T-helper 17 cell (primary cell): ENCODE measurements at places on chromosomes 11 and 22. TPM values are rescaled to one million over a fixed set of nuclear protein-coding genes. Genes with fewer than 3 reads are reported as not detected.

GRCh38 chr11:103970701-103971249, 65.7 kb upstream of the DDI1 start:
- no peak for DNase-seq

The TRIM49B gene
- not detected for total RNA-seq

GRCh38 chr22:50530877-50531545, 1.2 kb upstream of the TYMP start:
- peak; percentile 61 for DNase-seq

GRCh38 chr22:30668386-30668710, 673 bp upstream of the DUSP18 start:
- DNase-seq = no peak

DNA sequence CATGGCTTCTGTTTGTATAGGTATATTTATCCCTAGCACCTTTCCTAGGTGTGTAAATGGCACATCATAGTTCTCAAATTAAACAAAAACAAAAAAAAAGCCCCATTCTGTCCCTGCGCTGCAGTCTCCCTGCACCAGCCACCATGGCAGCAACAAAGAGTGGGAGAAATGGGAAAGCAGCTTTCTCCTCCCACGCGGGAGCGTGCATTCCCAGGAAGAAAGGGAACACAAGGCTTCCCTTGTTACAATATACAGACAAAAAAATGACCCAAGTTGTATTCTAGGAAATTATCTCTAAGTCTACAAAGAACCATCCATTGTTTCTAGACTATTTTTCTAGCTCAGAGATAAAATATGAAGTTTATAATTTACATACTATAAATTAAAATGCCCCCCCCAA, 16.1 kb upstream of the TMPRSS5 start:
- DNase-seq = no peak

The OSBPL5 gene
- total RNA-seq = 8.1 TPM

DNA sequence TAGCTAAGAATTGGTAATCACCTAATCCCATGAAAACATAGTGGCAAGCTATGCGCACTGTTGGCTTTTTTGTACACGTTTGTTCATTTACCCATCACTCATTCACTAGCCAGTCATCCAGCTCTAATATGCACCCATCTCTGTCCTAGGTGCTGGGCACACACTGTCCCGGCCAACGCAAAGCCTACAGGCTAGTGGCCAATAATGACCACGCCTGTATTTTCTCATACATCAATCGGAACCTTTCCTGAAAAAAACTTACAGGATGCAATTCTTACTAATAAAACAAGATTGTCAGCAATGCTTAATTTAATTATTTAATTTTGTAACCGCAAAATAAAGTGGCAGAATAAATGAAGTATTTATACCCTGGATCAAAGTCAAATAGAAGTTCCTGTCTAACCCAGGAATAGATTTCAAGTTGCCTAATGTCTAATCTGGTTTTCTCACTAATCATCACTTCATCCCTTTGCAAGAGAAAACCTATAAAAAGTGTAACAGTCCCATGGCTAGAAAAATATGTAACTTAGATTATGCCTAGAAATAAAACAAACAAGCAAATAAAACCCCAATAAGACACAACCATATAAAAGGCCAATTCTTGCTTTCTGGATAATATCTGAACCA, 143.3 kb upstream of the BLID start:
- DNase-seq = no peak

The KCNJ1 gene
- total RNA-seq = 0.22 TPM

- DNase-seq = no peak
Measured at GRCh38 chr11:8102965-8103364, 22.0 kb downstream of the TUB start.

GRCh38 chr22:22745225-22746060, 101.0 kb downstream of the GGTLC2 start:
- no peak for DNase-seq

- no peak for DNase-seq
Measured at GRCh38 chr11:40281052-40281580, 1178.3 kb downstream of the LRRC4C start.

- no peak for DNase-seq
Measured at GRCh38 chr11:65502274-65502554, 3.4 kb downstream of the MALAT1 start.

DNA sequence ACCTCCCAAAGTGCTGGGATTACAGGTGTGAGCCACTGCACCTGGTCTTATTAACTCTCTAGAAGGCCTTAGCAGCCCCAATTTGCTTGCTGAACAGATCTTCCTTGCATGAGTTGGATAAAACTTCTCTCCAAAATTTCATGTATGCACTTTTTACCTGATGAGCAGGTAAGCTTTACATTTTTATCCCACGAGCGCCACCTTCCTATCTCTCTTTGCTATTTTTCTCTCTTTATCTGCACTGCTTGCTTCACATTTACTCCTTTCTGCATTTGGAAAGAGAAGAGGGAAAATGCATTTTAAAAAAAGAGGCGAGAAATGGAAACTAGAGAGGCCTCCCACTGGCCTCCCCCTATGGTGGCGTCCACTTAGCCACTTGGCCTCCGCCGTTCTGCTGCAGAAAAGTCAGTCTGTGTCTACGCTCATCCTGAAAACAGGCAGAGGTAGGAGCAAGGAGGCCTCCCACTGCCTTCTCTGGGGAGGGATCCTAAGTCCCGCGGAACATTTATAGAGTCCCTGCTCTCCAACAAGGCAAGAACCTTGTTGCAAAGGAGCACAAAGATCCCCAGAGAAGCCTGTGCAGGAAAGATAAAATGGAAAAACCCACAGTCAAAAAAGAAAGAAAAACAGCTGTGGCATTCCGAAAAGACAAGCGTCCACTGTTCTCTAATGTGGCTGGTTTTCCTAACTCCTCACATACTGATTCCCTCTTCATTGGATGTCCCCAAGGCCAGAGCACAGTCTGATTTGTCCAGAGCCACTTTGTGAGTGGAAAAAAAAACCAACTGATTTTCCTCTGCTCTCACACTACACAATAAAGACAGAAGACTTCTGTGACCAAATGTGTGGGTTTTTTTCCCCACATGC, 62.2 kb upstream of the INCENP start:
- DNase-seq = no peak
